ENCODE measurements at places on chromosomes 6 and 20. TPM values are rescaled to one million over a fixed set of nuclear protein-coding genes. Genes with fewer than 3 reads are reported as not detected.

SLC35D3 gene
- not detected for polyA plus RNA-seq

ID4 gene
- polyA plus RNA-seq: 133 TPM

HTR1B gene
- polyA plus RNA-seq: 0.37 TPM

PLEKHG1 gene
- polyA plus RNA-seq: 35.3 TPM

COL20A1 gene
- 1.2 TPM for polyA plus RNA-seq

ACSS1 gene
- polyA plus RNA-seq: 28.8 TPM

TRIM40 gene
- polyA plus RNA-seq: 0.10 TPM

MRPL2 gene
- 69.9 TPM for polyA plus RNA-seq

CST4 gene
- not detected for polyA plus RNA-seq

PSORS1C1 gene
- polyA plus RNA-seq: not detected

STX7 gene
- 103 TPM for polyA plus RNA-seq

VNN1 gene
- 0.19 TPM for polyA plus RNA-seq

DUSP15 gene
- polyA plus RNA-seq: 17.9 TPM

SLC26A8 gene
- 0.40 TPM for polyA plus RNA-seq

TRIM10 gene
- polyA plus RNA-seq: 0.52 TPM

EEF1A2 gene
- 0.96 TPM for polyA plus RNA-seq

HSD17B8 gene
- polyA plus RNA-seq: 31.6 TPM

PRSS16 gene
- 0.23 TPM for polyA plus RNA-seq

GPR6 gene
- polyA plus RNA-seq: not detected

ENPP3 gene
- polyA plus RNA-seq: 5.1 TPM

RPS6KA2 gene
- polyA plus RNA-seq: 27.8 TPM

NHLRC1 gene
- polyA plus RNA-seq: 1.6 TPM

TRAPPC3L gene
- 0.35 TPM for polyA plus RNA-seq

PPP1R14C gene
- polyA plus RNA-seq: 25.5 TPM

RAD21L1 gene
- polyA plus RNA-seq: not detected

TRIM27 gene
- 95.1 TPM for polyA plus RNA-seq

TFAP2D gene
- polyA plus RNA-seq: not detected

ALDH5A1 gene
- 23.6 TPM for polyA plus RNA-seq

TSPO2 gene
- polyA plus RNA-seq: 1.2 TPM

FILIP1 gene
- polyA plus RNA-seq: 2.2 TPM

ANKRD6 gene
- 35.9 TPM for polyA plus RNA-seq

TSBP1 gene
- polyA plus RNA-seq: 0.17 TPM

MAFB gene
- polyA plus RNA-seq: 143 TPM

ALDH8A1 gene
- 49.0 TPM for polyA plus RNA-seq

PEX7 gene
- polyA plus RNA-seq: 14.2 TPM

BCLAF1 gene
- 200 TPM for polyA plus RNA-seq

DEFB113 gene
- polyA plus RNA-seq: not detected

HUS1B gene
- not detected for polyA plus RNA-seq

AURKA gene
- 16.2 TPM for polyA plus RNA-seq

Measured in renal pelvis (tissue), 12 donors.